Stimulated activated CD8-positive, alpha-beta memory T cell treated with anti-CD3 and anti-CD28 coated beads, Interleukin-15, amount 100 ng/mL, for 4 hours (primary cell): ENCODE measurements at places on chromosomes 2 and 18.

GRCh38 chr18:59744271-59744721, 47.1 kb upstream of the CCBE1 start:
- no peak for DNase-seq

DNA sequence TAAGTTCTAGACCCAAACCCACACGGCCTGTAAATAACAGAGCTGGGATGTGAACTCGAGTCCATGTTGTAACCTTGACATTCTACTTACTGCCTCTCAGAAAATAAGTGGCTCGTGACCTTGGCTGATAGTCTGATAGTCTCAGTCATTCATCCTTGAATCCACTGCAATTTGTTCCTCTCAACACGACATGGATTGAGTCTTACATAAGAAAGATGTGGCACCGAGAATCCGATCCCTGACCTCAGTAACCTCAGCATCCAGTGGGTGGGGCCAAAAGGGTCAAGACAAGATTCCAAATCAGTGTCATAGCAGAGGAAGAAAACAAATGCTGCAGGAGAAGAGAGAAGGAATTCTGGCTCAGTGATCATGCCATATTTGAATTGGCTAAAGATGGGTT, 97.6 kb downstream of the MAPRE2 start:
- no peak for DNase-seq

- no peak for DNase-seq
Measured at GRCh38 chr2:164703915-164704706, 82.8 kb upstream of the GRB14 start.

DNA sequence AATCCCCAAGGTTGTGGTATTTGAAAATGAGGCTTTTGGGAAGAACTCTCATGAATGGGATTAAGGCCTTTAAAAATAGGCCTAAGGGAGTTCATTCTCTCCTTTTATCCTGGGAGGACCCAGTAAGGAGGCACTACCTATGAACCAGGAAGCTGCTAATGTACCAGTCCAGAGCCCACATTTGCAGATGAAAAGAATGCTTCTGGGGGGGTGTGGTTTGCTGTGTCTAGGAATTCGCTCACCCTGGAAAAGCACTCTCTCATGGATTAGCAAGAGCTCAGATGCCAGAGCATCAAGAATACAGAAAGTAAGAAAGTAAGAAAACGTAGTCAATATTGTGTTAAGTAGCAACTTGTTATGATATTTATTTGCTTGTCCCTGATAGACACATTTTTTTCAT, 785.7 kb upstream of the GYPC start:
- DNase-seq: no peak

DNA sequence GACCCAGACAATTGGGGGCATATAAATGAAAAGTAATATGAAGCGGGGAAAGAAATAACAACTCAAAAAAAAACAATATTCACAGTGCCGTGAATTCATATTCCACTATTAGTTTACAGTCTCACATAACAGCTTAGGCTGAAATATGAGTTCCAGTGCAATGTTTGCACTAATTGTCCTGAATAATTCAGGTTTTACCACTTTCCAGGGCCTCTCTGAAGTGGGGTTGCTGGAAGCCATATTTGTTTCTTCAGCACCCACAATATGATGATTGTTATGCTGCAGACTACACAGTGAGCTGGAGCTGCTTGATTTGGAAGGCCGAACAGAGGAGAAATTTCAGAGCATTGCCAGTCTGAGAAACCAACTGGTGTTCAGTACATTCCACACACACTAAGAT, 894.5 kb upstream of the ACVR2A start:
- no peak for DNase-seq

DNA sequence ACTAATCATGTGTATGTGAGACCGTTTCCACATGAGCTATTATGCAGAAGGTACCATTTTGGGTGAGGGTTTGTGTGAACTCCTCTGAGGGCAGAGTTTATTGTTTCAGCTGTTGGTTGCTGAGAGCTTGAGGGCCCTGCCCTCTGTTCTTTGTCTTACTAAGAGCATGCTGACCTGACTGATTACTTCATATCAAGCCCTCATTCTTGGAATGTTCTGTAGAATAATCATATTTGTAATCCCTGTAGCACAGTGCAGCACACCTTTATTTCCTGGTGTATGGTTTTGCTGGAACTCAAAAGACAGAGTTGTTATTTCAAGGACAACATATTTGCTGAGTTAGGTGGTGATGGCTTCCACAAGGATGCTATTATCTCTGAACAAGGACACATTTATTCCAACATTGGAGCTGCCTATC, 118.5 kb downstream of the GALNT3 start:
- DNase-seq: no peak

DNA sequence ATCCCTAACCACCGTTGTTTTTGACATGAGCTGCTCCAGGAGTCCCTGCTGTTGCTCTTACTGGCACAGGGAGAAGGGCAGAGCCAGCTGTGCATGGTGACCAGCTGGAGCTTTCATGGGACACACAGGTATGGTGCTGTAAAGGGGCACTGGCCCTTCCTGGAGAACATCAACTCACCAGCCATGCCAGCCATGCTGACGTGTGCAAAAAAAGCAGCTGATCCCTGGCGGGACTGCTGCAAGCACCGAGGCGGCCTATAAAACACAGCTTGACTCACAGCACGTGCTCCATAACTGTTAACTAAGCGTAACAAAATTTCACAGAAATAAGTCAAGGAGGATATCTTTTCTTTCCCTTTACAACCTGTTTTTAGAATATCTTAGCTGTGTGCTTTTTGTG, 165.1 kb downstream of the TMEM163 start:
- no peak for DNase-seq

- no peak for DNase-seq
Measured at GRCh38 chr18:62198259-62198658, 11.2 kb downstream of the RELCH start.

- DNase-seq: no peak
Measured at GRCh38 chr2:118040891-118041290, 27.0 kb upstream of the CCDC93 start.

GRCh38 chr2:152529420-152530115, 187.7 kb downstream of the PRPF40A start:
- DNase-seq: no peak

DNA sequence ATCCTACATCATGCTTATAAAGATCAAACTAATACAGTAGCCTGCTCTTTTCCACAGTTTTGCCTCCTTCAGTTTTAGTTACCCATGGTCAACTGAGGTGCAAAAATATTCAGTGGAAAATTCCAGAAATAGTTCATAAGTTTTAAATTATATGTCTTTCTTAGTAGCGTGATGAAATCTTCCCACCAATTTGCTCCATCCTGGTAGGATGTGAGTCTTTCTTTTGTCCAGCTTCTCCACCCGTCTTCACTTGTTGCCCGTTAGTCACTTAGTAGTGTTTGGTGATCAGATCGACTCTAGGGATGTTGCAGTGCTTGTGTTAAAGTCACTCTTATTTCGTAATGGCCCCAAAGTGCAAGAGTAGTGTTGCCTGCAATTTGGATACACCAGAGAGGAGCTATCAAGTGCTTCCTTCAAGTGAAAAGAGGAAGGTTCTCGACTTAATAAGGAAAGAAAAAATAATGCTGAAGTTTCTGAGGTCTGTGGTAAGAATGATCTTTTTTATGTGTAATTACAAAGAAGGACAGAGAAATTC, 57.0 kb downstream of the CEP192 start:
- no peak for DNase-seq

- DNase-seq: no peak
Measured at GRCh38 chr18:72898870-72899269, 31.1 kb upstream of the NETO1 start.

- no peak for DNase-seq
Measured at GRCh38 chr2:238650536-238650935, 197.3 kb upstream of the TWIST2 start.

GRCh38 chr2:128291844-128292598, 26.6 kb downstream of the HS6ST1 start:
- DNase-seq: no peak

DNA sequence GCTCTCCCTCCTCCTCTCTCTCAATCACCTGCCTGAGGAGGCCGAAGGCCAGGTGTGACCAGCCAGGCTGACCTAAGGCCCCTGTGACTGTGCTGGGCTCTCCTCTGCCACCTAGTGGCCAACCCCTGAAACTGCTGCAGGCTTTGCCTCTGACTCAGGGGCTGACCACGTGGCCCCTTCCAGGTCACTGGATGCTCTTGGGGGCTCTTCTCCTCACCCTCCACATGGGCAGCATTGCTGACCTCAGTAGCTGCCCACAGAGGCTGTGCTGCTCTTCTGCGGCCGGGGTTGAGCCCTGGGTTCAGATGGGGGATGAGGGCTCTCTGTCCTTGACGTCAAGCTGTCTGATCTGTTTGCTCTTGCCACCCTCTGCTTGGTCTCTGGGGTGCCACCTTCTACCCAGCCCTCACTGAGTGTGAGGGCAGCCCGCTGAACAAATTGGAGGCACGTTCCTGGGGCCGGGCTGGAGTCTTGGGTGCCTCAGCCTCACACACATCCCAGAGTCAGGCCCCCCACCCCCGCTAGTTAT, 122.7 kb downstream of the TWIST2 start:
- DNase-seq: peak; percentile 9

DNA sequence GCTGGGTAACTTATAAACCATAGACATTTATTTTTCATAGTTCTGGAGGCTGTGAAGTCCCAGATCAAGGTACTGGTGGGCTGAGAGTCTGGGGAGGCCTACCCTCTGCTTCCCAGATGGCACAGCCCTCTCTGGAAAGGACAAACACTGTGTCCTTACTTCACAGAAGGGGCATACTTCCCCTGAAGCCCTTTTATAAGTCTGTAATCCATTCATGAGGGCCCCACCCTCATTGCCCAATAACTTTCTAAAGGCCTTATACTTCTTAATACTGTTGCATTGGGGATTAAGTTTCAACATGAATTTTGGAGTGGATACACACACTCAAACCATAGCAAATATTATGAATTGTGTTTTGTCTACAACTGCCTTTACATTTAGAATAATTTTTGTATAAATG, 36.0 kb downstream of the ATIC start:
- DNase-seq: no peak

DNA sequence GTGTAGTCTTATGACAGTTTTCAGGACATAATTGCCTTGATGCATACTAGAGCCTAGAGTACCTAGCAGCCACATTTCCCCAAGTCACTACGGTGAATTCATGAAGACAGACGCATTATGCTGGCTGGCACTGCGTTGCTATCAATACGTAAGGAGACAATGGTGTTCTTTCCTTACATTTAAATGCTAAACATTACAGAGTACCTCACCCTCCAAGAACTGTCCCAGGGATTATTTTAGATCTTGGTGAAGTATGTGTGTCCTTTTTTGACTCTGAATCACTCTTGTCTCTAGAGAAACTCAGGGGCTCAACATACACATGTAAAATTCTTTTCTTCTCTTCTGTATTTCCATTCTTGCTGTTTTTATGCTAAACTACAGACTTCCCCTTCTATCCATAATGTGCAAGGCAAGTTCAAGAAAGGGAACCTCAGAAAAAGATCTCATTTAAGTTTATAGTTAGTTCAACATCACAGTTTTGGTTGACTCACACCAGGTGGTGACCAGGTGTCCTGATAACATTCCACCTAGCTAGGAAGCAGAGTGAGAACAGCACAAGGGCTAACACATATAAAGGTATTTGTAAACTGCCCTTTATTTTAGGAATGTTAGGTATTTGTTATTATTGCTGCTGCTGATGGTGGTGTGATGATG, 212.4 kb upstream of the HNRNPA3 start:
- DNase-seq: no peak

DNA sequence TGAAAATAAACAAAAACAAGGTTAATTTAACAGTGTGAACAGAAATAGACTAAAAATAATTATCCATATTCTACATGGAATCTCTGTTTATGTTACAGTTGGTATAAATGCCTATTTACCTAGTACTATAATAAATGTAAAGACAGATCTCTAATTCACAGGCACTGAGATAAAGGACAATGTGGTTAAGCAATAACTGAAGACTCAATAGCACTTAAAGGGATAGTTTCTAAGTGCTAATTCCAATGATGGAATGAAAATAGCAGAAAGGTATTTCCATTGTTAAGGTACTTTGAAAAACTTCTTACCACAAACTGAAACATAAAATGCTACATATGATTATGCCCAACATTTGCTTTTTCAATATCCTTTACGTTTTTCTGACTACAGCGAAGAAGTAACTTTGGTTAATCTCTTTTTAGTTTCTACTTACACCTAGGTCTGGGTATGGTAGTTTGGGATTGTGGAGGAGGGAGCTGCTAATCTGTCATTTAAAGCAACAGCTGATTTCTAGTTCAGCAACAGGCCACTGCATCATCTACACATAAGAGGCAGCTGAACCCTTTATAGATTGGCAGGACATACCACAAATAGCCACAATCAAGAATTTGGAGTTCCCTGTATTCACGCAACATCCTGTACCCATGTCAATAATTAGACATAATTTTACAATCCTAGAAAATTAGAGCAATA, 27.2 kb downstream of the MAP4K3 start:
- no peak for DNase-seq

GRCh38 chr2:221410487-221410886, 161.6 kb downstream of the EPHA4 start:
- no peak for DNase-seq
